ENCODE measurements at places on chromosomes 1 and 21.

DNA sequence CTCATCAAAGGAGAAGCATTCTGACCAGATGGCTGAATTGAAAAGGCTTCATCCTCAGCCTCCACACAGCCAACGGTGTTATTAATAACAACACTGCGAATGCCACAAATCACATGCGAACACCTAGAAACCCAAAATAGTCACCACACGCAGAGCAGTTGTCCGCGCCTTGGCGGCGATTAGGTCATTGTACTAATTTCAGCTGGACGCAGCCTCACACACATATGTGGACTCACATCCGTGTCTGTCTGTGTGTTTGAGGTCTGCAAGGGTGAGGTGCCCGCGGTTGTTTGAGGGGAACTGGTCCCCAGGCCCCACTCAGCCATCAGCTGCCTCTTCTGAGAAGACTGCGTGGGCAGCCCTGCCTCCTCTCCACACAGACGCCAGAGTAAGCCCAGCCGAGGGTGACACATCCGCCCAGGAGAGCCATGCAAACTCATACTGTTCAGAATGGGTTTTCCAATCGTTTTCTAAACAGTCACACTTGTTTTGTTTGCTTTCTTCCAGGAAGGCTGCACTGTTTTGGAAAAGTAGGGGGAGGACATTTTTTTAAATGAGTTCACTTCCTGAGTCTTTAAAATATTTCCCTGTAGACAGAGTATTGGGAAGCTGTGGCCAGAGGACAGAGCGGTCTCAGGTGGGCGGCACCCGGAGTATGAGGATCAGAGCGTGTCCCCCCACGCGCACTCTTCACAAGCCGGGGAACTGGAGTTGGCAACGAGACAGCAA is 53.4 kb downstream of the TOMM20 start:
- peak; percentile 23 for DNase-seq

DNA sequence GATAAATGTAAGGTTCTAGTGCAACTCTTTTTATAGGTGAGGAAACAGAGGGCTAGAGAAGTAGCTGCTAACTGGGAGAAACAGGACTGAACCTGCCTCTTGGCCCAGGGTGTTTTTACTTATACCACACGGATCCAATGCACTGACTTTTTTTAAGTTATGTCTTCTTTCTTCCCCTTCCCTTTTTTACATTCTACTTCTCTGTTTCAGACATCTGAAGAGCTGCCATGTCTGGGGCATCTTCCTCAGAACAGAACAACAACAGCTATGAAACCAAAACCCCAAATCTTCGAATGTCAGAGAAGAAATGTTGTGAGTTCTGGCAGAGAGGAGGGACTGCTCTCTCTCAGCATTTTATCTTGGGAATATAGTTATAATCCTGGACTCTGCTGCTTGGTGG is 1.4 kb downstream of the PFKFB2 start:
- DNase-seq: no peak

DNA sequence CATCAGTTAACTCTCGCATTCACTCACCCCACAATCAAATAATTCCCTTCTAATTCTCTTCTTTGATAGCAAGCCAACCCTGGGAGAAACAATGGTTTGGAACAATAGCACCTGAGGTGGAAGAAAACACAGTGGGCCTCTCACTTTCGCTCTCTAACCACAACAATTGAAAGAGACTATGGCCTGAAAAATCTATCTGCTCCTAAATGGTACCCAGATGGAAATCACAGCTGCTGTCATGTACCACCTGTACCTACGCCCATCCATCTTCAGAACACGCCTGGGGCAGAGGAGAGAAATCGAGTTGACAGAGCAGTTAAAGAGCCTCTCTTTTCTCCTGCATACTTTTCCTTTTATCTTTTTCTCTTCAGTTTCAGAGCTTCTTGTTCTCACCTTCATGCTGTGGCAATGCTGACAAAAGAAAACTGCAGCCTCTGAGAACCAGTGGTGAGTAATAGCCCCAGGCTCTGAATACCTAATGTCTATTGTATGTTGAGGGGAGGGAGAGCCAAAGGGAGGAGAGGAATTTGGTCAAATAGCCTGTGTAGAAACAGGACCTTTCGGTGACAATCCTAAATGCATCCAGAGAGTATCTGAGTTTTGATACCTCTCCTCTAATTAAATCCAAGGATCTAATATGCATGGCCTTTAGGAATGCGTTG is 57.7 kb downstream of the ZC3H11B start:
- no peak for DNase-seq

DNA sequence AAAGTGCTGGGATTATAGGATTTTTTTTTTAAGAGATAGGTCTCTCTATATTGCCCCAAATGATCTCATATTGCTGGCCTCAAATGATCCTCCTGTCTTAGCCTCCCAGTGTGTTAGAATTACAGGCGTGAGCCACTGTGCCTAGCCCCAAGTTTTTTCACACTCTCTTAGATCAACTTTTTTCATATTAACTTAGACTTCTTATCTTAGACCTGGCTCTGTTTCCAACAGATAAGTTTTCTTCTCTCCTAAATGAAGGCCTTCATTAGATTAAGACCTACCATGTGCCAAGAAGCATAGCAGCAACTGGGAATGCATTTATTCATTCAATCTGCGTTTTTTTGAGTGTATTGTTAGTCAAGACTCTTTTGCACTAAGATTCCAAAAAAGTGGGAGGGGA is 20.2 kb upstream of the HTR1D start:
- DNase-seq: no peak

- DNase-seq: no peak
Observed at GRCh38 chr1:196933531-196934189, 9.9 kb upstream of the CFHR2 start.

GRCh38 chr1:205262731-205263171 is 35.0 kb downstream of the TMCC2 start:
- no peak for DNase-seq

DNA sequence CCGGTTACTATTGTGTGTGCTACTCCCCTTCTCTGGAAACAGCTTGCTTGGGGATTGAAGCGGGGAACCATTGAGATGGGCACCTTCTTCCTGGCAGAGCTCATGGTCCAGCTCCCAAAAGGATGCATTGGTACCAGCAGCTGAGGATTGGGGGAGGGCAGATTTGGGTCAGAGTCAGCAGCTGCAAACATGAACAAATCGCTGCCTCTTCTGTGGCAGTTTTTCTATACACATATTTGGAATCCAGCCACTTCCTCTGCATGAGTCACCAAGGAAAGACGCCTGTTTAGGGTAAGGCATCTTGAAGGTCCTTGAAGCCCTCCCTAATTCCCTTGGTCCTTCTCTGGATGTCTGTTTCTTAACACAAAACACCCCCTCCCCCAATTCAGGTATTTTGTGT is 104.7 kb downstream of the DAB1 start:
- no peak for DNase-seq

- DNase-seq: no peak
Observed at GRCh38 chr1:75677443-75677842, 47.1 kb upstream of the ACADM start.

DNA sequence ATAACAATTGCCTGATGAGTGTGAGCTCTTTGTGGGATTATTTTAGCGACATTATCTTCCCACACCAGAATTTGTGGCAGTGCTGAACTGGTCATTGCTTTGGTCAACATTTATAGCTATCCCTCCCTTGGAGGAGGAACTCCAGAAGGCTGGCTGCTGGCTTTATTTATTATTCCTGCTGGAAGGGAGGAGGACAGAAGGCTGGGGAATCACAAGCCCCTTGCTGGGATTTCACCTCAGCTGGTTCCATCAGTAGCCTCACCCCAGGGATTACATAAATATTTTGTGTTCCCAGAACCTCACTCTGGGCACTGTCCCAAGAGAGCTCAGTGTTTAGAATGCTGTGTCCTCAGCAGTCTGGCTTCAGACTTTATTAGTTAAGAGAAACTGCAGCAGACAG is 102.8 kb upstream of the C1orf21 start:
- no peak for DNase-seq

DNA sequence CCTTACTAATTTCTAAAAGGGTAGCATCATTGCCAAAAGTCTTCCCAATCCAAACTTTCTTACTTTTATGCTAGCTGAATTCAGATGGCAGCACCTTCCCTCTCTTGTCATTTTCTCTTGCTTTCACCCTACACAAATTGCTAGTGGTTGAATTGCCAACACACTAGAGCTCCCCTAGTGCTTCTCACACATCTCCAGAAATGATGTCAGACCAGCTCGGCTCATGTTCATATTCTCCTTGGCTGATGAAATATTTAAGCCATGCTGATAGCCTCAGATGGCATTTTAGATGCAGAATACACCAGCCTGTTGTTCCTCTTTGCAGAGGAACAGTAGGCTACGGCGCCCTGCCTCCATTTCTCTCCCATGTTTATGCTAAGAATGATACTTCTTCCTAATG is 256.9 kb downstream of the PTBP2 start:
- DNase-seq: no peak

DNA sequence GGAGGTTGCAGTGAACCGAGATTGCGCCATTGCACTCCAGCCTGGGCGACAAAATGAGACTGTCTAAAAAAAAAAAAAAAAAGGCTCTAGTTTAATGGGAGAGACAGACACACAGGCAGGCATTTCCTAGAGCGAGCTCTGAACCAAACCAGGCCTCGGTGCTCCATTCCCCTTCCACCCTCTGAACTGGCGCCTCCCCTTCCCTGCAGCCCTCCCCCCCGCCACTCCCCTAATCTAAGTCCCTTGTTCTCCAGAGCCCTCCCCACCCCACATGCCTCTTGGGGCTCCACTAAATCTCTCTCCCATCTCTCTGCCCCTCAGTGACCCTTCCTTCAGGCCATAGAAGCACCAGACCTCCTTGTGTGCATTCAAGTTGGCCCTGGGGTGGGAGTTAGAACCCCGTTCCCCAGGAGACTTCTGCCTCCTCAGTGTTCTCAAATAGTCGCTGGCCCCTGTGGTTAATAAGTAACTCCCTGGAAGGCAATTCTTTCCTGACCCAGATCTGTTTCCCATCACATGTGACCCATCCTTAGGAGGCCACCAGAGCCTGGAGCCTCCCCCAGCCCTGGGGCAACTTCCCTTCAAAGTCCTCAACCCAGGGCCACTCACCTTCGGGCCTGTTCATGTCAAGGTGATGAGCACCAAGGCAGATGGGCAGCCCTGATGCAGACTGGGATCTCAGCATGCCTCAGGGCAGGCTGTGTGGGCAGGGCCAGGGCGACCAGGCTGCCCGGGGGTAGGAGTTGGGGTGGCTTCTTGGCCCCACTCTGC is 42.6 kb upstream of the EPB41 start:
- DNase-seq: no peak

DNA sequence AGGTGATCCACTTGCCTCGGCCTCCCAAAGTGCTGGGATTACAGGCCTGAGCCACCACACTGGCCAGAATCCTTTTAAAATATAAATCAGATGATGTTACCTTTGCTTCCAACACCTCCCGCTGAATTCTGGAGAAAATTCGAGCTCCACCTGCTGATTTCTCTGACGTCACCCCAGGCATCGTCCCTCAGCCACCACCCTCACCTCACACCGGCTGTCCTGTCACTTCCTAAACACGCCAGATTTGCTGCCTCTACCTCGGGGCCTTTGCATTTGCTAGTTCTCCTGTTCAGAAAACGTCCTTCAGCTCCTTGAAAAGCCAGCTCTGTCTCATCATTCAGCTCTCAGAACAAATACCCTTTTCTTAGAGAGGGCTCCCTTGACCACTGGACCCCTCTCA is 57.9 kb downstream of the FBXO2 start:
- no peak for DNase-seq

GRCh38 chr1:230149751-230150584 is 82.9 kb downstream of the GALNT2 start:
- no peak for DNase-seq

DNA sequence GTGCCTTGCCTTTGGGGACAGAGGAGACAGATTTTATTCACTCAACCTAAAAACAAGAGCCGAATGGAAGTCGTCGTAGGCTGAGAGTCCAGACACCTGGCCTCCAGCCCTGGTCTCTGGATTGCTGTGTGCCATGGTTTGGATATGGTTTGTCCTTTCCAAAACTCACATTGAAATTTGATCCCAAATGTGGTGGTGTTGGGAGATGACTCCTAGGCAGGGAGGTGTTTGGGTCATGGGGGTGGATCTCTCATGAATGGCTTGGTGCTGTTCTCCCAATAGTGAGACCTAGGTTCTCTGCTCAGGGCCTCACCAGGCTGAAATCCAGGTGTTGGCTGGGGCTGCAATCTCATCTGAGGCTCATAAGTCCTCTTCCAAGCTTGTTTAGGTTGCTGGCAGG is 75.5 kb downstream of the FOXD2 start:
- no peak for DNase-seq

GRCh38 chr1:100034470-100034869 is 64.7 kb downstream of the SLC35A3 start:
- no peak for DNase-seq

- no peak for DNase-seq
Observed at GRCh38 chr1:213119794-213120193, 68.8 kb downstream of the RPS6KC1 start.

DNA sequence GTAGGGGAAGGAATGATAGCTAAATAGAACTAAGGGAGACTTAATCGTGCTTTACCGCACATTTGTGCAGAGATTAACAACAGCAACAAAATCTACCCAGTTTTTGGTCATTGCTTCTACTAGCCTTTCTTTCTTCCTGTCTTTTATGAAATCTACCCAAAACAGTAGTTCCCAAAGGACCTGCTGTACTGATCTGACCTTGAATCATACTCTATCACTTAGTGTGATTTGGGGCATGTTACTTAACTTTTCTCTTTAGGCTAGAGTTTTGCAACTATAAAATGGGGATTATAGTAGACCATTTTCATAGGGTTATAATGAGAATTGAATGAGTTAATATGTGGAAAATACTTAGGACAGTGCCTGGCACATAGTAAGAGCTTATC is 30.5 kb upstream of the MACF1 start:
- no peak for DNase-seq
